Neural crest cell (in vitro differentiated cells): ENCODE measurements at places on chromosomes 16 and 17. TPM values are rescaled to one million over a fixed set of nuclear protein-coding genes. Genes with fewer than 3 reads are reported as not detected.
A peak's percentile ranks its signal among the peaks of the same experiment; 100 is the strongest.

- H3K4me1 ChIP-seq = peaks cover 21% of the 10 kb centered on the region
- no peak for DNase-seq
- no peaks in the 10 kb centered on the region for H3K36me3 ChIP-seq
Measured at GRCh38 chr16:86476956-86477534, 33.3 kb upstream of the FOXF1 start.

The ABI3 gene
- total RNA-seq = 0.64 and 1.0 TPM in 2 replicates

DNA sequence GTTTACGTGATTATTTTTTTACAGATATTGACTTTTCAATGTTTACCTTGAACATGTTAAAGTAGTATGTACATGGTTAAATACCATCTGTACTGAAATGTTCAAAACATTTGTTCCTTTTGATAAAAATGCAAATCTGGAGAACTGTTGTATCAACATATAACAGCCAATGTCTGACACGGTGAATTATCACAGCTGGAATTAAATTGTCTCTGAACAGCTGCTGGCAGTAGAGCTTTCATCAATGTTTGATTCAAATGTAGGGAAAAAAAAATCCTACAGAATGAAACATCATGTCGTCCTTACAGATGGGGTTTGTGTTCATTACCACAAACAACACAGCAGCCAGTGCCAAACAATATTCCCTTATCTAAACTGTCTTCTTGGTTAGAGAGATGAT, 79.9 kb downstream of the TOX3 start:
- peaks cover 19% of the 10 kb centered on the region for H3K4me1 ChIP-seq
- H3K4me3 ChIP-seq = no peak overlapping the region
- H3K27me3 ChIP-seq = no peaks in the 10 kb centered on the region
- H3K36me3 ChIP-seq = peaks cover 3% of the 10 kb centered on the region
- no peak for DNase-seq

- H3K4me3 ChIP-seq = no peak overlapping the region
- H3K36me3 ChIP-seq = peaks cover 54% of the 10 kb centered on the region
- DNase-seq = no peak
- H3K27me3 ChIP-seq = no peaks in the 10 kb centered on the region
Measured at GRCh38 chr16:47565454-47565853, 104.3 kb downstream of the PHKB start.

GRCh38 chr17:77445760-77446532, 305.2 kb downstream of the SEC14L1 start:
- no peak overlapping the region for H3K27ac ChIP-seq
- DNase-seq = no peak
- no peaks in the 10 kb centered on the region for H3K27me3 ChIP-seq
- H3K4me1 ChIP-seq = peaks cover 82% of the 10 kb centered on the region
- H3K4me3 ChIP-seq = peak overlapping the region; percentile 59

GRCh38 chr17:76353004-76353598, 615 bp downstream of the PRPSAP1 start:
- H3K4me1 ChIP-seq = peaks cover 27% of the 10 kb centered on the region
- H3K36me3 ChIP-seq = peaks cover 4% of the 10 kb centered on the region
- peak overlapping the region; percentile 90 for H3K27ac ChIP-seq
- peak overlapping the region; percentile 98 for H3K4me3 ChIP-seq
- no peaks in the 10 kb centered on the region for H3K27me3 ChIP-seq
- DNase-seq = no peak

DNA sequence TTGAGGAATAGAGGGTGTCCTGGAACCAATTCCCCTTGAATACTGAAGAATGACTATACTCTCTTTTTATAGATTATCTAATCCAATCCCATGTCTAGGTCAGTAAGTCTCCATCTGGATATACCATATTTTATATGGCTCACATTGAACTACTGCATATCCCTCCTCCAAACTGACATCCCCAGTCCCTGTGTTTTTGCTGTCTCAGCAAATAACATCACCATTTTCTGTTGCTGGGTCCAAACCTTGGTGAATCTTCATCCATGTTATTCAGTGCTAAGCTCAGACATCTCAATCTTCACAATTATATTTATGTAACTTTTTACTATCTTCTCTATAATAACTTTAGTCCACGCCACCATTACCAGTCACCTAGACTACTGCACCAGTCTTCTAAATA, 269.6 kb upstream of the CNTNAP4 start:
- no peak overlapping the region for H3K4me3 ChIP-seq
- H3K27ac ChIP-seq = no peak overlapping the region
- H3K27me3 ChIP-seq = no peaks in the 10 kb centered on the region
- no peak for DNase-seq
- no peaks in the 10 kb centered on the region for H3K36me3 ChIP-seq

The TM4SF5 gene
- total RNA-seq = not detected in 2 replicates
